Fibroblast of pulmonary artery (primary cell): ENCODE measurements at places on chromosomes 5 and 9.
A peak's percentile ranks its signal among the peaks of the same experiment; 100 is the strongest.

GRCh38 chr5:97968346-97968745 lies 785.3 kb upstream of the RIOK2 start:
- DNase-seq: no peak

DNA sequence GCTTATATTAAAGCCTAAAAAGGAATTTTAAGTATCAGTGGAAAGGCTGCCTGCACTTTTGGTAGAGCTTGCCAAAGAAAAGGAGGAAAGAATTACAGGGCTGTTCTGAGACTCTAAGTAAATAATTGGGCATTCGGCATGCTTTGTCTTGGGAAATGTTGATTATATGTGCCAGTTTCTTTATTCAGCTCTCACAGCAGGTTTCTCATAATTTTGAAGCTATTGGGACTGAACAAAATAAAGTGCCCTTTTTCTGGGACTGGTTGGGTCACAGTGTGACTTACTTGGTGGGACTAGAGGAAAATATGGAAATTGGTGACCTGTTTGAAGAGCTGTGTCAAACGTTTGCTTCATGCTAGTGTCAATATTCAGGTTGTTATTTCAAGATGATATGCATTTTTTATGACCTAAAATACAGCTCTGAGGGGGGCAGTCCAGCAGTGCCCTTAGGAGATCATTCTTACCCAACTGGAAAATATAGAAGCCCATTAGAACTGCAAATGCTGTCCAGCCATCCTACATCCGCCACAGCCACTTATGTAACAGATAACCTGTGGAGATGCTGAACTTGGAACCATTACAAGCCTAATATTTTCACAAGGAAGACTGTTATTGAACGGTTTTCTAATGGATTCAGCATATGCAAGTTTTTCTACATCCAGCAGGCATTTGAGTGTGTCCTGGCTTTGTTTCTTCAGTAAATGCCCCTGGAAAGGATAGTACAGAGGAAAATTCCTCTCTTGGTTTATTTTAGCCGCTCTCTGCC lies 122.4 kb downstream of the SNCAIP start:
- DNase-seq: no peak

DNA sequence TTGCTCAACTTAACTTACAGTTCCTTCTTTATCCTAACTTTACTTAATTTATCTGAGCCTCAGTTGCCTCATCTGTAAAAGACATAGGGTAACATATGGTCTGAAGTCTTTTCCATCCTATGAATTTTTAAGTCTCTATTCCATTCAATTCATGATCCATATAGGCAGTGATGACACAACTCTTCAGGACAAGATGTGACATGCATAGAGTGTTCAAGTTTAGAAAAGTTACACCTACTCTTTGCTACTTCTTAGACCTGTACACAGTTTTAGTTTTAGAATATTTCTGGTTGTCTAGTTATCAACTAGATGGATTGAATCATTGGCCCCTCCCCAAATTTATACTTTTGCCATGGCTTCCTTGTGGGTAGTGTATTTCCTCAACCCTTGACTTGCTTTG lies 50.7 kb upstream of the ELL2 start:
- DNase-seq: no peak

DNA sequence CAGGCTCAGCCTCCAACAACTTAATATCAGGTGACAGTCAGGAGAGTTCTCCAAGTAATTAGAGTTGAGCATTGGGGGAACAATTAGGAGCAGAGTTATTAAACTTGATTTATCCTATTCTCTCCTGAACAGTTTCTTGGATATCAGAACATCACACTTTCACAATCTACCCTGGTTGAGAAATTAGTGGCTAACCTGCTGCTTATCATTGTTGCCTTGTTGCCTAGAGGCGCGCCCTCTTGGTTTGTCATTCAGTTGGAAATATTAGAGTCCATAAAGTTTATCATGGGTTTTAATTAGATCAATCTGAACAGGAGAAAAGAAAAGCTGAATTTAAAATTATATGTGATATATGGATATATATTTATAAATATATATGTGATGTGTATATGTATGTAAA lies 291.1 kb downstream of the CCDC171 start:
- no peak for DNase-seq

DNA sequence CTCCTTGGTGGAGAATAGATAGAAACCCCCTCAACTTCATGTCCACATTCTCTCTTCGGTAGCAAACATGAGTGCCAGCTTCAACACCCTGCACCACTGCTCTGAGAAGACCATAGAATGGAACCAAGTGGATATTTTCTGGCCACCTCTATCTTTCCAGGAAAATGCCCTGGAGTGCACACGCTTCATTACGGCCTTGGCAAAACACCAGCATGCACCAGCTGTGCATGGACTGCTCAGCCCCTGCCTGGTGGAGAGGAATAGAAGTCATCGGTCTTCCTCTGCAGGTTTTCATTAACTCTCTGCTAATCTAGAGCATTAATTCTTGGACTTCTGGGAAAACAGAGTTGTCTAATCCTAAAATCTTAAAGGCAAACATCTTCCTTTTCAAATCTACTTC lies 211.6 kb upstream of the TMEM161B start:
- no peak for DNase-seq

- peak; percentile 83 for DNase-seq
Measured at GRCh38 chr5:96565582-96566265, 96.5 kb upstream of the CAST start.

- no peak for DNase-seq
Measured at GRCh38 chr9:100431886-100432285, 4.9 kb downstream of the MSANTD3 start.

DNA sequence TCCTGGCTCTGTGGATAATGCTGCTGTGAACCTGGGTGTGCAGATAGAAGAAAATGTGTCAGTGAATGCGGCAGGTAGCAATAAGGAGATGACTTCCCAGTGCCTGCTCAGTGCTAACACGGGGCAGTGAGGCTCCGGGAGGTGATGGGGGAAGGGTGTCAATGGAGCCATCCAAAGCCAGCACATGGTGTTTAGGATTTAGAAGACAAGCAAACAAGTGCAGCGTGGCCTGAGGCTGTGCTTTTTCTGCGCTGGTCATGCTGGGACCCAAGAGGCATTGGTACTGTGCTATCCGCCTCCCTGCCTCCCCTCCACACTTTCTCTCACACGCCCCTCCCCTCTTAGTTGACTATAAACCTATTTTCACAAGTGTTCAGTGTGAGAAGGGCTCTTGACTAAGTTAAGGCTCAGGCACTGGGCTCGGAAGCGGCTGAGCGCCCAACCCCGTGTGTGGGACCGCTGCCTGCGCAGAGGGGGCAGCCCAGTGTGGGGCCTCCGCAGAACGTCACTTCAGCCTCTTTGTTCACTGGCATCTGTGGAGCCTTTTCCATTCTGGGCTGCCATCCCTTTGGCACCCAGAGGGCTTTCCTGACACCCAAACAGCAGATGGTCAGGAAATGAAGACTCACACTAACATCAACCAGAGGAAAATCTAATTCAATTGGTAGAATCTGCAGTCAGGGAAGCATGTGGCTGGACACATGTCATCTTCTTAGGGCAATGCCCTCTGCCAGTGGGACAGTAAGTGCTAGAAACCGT lies 21.8 kb upstream of the NINJ1 start:
- DNase-seq: no peak
